ENCODE measurements at places on chromosomes 3 and 15. TPM values are rescaled to one million over a fixed set of nuclear protein-coding genes. Genes with fewer than 3 reads are reported as not detected.

DNA sequence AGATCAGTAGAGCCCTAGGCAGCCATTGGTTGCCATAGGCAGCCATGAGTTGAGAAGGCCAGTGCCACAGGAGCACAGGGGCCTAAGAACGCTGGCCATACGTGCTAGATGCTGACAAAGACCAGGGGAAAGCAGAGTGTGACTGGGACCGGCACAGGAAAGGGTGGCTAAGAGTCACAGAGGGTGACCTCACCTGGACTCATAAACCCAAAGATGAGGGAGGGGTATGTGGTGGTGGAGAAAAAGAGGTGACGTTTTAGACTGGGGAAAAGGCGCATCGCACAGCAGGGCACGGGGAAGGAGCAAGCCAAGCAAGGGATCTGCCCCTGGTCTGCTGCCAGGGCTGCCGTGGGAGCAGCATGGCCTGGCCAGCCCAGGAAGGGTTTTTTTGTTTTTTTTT is 122.5 kb downstream of the VGLL4 start:
- DNase-seq: no peak

The FBXW12 gene
- total RNA-seq: not detected

GRCh38 chr3:122410111-122410510 is 5.8 kb downstream of the WDR5B start:
- DNase-seq: no peak

GRCh38 chr3:43620831-43621655 is 768 bp downstream of the ANO10 start:
- DNase-seq: no peak

DNA sequence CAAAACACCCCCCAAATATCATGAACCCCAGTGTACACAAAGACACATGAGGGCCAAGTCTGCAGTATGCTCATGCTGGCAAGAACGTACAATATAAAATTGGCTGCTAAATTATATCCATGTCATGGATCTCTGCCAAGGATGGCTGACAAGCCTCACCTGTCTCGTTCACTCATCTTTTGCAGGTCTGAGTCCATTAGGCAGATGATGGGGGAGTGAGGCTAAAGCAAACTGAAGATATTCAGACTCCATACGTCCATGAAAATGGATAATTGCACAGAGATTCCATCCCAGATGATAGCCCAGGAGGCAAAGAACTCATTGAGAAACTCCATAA is 122.3 kb upstream of the PTPRG start:
- DNase-seq: no peak

- no peak for DNase-seq
These were observed 56.9 kb downstream of the ABHD5 start for GRCh38 chr3:43747641-43748040.

DNA sequence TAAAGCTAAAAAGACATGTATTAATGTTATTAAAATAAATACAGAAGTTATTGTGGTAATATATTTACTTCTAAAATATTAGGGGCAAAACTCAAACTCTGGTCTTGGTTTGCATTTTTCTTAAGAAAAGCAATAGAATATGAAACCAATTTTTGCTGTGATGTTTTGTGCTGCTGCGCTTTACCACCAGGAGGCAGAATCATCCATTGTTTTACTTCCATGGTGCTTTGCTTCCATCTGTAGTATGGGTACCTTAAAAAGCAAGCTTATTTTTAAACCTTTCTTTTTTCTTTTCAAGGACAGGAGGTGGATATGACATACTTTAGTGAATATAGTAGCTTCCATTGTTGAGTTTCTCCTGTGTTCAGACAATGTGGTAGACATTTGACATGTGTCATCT is 46.6 kb upstream of the MRPL3 start:
- DNase-seq: no peak

Measured in glomerular endothelial cell (primary cell).